ENCODE measurements at places on chromosomes 6 and 20.

DNA sequence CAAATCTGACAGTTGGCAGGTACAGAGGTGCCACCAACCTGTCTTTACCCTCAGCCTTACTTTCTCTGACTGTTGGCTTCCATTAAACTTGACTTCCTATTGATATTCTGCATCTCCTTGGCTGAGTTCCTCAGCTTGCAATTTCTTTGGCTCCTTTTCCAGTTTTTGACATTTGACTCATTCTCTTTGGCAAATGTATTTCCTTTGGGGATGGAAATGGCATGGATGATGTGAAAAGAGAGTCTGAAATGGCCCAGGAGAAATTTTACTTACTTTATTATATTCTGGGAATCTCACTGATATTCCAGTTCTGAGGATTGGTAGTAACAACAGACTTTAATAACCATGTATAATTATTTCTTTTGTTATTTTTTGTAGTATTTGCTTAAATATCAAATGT is 255.2 kb downstream of the CD109 start:
- DNase-seq = no peak

DNA sequence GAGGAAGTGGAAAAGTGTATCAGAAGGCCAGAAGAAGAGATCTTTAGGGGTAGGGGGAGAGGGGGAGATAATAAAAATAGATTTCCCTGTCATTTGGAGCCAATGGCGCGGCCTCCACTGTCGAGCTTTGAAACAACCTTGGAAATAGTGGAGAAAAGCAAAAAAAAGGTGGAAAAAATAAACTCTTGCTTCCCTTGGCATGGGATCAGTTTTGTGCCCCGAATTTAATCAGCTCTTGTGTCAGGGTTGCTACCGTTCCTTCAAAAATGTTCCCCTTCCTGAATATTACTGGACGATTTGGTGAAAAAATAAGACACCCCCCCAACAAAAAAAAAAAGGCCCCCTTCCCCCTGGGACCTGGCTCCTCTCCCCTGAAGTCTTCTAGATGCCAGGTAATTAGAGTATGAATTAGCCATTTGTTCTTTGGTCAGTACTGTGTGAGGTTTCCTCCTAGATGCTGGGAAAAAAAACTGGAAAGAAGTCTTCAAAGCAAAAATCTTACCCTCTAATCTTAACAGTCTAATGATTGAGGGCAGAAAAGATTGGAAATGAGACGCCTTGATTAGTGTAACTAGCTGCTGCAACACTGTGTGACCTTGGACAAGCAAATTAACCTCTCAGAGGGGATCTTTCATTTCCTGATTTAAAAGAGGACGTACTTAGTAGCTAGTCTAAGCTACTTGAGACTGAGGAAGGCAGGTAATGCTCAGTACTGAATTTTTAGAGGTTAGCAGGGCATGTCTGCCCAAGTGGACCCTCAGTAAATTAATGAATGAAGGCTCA is 872 bp upstream of the RBM39 start:
- no peak for DNase-seq

DNA sequence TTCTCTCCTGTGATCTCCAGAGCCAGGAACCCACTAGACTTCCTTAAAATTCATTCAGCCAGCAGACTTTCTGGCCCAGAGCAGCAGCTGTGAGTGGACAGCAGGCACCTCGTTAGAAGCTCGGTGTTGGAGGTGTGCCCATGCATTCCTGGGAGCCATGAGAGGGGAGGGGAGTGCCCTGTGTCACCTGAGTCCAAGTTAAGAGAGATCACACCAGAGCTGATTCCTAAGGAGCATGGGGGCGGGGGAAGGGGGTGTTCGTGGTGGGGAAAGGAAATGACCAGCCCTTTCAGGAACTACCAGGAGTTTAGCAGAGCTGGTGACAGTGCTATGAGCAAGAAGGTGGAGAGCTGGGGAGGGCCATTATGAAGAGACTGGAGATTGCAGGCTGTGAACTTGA is 46.9 kb downstream of the GFRA4 start:
- no peak for DNase-seq

DNA sequence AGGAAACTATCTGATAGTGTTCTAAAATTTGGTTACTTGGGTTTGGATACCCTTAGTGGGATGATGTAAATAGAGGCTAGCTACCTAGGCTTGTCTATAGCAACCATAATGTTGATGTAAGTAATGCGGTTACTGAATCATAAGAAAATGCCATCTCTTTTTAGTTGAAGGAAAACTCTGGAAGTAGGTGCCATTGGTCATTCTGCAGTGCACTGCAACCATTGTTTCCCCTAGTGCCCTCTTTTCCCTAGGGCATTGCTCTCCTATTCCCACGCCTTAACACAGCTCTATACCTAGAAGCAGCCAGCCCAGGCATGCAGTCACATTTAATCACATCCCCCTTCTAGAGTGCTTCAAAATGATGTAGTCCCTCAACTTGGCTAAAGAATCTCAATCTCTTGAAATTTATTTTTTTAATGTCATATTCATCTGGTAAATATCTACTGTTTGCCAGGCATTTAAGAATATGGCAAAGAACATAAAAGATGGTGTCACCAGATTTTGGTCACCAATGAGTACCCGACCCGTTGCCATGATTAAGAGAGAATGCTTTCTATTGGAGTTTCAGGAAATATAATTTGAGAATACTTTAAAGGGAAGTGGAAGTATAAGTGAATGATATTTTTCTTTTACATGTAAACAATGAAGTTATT is 10.4 kb downstream of the LOC128125822 start:
- DNase-seq = no peak

- DNase-seq = peak; percentile 55
Measured at GRCh38 chr6:31568537-31568961, 3.5 kb upstream of the LTA start.

GRCh38 chr6:157637516-157637915 is 185.5 kb upstream of the SNX9 start:
- DNase-seq = no peak

DNA sequence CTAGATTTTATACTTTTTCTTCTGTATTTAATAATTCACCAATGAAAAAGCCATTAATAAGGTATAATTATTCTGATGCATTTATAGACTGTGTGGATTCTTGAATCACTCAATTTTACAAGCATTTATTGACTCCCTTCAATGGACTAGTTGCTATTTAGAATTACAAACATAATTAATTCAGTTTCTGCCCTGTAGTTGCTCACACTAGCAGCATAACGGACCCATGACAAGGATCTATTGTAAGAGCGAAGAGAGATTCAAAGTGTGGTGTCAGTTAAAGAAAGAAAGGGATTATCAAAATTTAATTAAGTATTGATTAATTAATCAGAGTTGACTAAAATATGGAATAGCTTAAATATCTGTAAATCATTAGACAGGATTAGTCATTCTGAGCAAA is 602.6 kb upstream of the PTCHD4 start:
- no peak for DNase-seq

DNA sequence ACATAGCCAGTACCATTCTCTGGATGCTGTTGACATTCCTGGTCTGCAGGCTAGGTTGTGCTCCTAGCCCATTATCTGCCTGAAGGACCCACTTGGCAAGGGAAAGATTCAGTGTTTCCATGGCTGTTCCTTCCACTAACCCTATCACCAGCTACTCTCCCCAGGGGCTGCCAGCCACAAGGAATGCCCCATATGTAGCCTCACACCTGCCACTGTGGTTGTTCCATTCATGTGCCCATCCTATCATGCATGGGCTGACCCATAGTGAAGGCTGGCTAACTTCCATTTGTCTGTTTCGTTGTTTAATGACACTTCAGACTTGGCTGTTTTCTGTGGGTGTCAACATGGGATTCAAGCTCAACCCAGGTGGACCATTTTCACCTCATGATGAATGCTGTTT is 25.6 kb upstream of the HLA-A start:
- no peak for DNase-seq

- no peak for DNase-seq
Measured at GRCh38 chr6:157961832-157962575, 19.7 kb upstream of the SYNJ2 start.

DNA sequence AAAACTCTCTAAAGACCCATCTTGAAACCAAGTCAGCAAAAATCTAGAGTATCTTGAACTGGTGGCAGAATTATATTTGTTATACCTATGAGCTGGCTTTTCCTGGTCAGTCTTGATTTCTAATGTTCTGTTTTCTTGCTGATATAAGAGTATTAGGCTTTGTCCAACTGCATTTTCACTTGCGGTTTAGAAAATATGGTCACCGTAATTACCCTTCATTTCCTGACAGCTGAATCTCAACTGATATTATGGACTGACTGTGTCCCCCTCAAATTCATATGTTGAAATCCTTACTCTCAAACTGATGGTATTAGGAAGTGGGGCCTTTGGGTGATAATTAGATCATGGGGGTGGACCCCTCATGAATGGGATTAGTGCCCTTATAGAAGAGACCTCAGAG is 72.1 kb downstream of the TXLNB start:
- DNase-seq = no peak

- peak; percentile 38 for DNase-seq
Measured at GRCh38 chr6:80003826-80004172, 650 bp upstream of the TTK start.

- no peak for DNase-seq
Measured at GRCh38 chr6:33817489-33817888, 13.7 kb upstream of the MLN start.

DNA sequence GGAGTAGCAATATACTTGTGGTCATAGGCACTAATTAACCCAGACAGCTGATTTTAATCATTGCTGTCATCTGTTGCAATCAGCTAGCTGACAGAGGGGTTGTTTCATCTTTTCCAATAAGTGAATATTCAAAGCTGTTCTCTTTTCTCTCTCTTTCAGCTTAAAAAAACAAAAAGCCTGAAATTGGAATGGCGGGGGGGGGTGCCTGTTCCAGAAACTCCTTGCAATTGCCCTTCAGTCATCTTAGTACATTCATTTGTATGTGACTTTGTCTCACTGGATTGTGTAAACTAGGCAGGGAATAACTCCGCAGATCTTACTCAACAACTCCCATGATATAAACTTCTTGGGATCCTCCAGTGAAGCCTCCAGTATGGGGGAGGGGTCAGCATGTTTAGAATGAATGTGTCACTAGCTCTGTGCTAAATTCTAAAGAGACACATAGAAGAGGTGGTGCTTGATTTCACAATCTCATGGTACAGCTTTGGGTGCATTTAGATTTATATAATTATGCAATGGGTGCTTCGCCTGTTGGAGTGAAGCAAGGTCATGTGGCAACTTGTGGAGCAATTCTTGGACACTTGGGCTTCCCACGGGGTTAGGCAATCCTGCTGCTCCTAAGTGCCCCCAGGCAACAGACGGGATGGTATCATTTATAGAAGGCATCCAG is 40.1 kb downstream of the SLC24A3 start:
- no peak for DNase-seq

- DNase-seq = no peak
Measured at GRCh38 chr6:105745464-105746129, 340.5 kb upstream of the PRDM1 start.

DNA sequence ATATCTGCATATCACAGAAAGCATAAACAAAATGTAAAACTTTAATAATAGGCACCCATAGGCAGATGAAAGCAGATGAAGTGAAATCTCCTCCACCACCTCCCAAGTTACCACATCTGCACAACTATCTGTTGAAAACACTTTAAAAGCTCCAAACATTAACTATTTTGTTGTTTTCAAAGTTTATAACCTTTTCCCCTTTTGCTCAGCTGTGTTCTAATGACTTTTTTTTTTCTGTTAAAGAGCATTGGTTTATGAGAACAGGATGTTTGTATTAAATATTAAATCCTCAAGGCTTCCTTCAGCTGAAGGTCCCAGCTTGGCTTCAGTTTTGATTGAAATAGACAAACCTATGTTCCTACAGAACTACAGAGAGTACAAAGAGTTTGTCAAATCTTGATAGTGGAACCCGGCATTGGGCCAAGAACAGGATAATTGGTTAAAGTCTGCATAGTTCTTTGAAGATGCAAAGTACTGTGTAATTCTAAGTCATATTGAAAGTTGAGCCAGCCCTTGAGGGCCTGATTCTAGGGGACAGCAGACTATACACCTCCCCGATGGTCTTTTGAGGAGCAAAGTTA is 255.1 kb upstream of the JAG1 start:
- DNase-seq = no peak

DNA sequence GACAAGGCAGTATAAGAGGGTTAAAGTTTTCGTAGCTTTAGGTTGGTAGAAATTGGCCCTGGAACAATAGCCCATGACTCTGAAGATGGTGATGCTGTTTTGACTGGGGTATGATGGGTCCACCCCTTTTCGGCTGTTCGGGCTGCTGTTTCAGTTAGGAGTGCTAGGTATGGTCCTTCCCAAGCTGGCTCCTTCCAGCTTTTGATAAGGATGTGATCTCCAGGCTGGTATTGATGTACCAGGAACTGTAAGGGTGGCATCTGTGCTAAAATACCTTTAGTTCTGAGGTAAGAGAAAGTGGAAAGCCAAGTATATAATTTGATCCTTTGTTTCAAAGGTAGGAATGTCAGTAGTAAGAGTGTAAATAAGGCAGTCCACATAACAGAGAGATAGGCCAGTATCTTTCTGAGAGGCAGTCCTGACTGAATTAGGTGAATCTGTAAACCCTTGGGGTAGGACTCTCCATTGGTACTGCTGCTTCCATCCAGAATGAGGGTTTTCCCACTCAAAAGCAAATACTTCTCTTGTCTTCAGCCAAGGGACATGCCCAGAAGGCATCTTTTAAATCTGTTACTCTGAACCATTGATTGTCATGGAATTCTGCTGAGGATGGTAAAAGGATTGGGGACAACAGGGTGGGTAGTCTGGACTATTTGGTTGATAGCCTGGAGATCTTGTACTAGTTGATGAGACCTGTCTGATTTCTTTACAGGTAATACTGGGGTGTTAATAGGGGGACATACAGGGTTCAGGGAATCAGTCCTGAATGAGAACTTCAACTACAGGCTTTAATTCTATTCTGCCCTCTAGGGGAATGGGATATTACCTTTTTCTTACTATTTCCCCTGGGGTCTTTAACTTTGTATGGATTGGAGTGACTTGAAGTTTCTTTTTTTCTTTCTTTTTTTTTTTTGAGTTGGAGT is 6.1 kb upstream of the ZNFX1 start:
- DNase-seq = no peak

GRCh38 chr6:167944130-167944529 is 53.3 kb upstream of the KIF25 start:
- DNase-seq = no peak

- DNase-seq = peak; percentile 26
Measured at GRCh38 chr6:34391786-34392496, 528 bp downstream of the NUDT3 start.

DNA sequence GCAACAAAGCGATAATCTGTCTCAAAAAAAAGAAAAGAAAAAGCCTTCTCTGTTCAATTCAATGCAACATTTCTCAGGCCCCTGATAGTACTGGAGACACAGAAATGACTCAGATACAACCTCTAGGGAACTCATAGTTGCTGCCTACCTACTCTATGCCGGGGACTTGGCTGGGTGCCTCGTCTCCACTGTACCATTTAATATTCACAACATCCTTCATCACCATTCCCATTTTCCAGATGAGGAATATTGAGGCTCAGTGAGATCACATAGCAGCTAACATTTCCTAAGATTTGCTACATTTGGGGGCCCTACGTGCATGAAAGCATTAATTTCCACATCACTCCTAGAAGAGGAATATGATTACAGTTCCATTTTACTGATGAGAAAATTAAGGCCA is 7.5 kb downstream of the NOL4L start:
- DNase-seq = no peak

GRCh38 chr20:32440069-32440757 is 82.1 kb downstream of the ASXL1 start:
- DNase-seq = no peak
